Stimulated activated CD8-positive, alpha-beta memory T cell treated with anti-CD3 and anti-CD28 coated beads, Interleukin-4, amount 100 ng/mL, for 1 hour (primary cell): ENCODE measurements at places on chromosomes 7 and 10.

DNA sequence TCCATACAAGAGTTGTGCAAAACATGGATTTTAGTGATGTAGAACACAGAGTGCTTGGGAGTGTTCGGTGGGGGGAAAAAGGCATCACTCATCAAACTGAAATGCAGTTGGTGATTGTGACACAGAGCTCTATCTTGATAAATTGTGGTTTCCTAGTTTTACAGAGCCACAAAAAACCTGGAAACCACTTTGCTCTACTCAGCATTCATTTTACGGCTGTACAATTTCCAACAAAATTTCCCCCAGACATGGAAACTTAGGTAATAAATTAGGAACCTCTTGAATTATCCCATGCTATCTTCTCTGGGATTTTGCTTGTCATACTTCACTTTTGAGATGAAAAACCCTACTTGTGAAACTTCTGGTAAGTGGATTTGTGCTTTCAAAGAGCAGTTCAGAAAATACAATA lies 614.9 kb upstream of the FZD8 start:
- no peak for DNase-seq

- DNase-seq = no peak
Observed at GRCh38 chr7:32093415-32094408, 23.5 kb upstream of the PDE1C start.

- no peak for DNase-seq
Observed at GRCh38 chr7:151806952-151807775, 69.8 kb downstream of the PRKAG2 start.

GRCh38 chr10:561721-562120 lies 127.7 kb downstream of the DIP2C start:
- no peak for DNase-seq

DNA sequence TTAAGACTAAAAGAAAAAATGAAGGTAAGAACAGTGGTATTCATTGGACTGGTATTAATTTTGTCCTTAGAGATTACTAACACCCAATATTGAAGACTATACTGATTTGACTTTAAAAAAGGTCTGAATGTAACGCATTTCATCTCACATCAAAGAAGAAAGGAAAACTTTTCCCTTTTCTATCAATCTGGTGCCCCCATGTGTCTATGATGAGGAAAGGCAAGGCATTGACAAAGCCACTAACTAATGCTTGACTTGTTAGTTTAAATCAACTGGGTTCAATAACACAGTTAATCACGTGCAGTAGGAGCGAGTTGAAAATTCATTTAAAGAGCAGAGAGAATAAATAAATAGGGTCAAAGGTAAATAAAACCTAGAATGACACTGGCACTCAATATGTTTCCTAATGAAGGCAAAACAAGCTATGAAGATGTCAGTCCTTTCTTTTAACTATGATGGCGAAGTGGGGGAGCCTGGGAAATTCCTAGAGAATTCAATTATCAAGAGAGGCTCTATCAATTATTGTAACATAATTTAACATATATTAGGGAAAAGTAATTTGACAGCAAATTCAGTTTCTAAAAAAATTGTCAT lies 180.9 kb downstream of the ANK3 start:
- no peak for DNase-seq

DNA sequence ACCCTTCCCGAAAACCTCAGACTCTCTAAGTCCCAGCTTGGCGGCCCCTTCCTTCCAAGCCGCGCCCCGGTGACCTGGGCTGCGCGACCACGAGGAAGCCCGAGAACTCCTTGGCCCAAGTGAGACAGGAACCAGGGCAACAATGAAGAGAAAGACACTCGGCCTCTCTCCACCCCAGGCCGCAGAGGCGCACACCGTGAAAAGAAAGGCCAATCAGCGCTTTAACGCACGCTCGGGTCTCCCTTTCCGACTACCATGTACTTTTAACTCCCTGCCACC lies 166.4 kb upstream of the PPP1R3A start:
- DNase-seq = no peak

DNA sequence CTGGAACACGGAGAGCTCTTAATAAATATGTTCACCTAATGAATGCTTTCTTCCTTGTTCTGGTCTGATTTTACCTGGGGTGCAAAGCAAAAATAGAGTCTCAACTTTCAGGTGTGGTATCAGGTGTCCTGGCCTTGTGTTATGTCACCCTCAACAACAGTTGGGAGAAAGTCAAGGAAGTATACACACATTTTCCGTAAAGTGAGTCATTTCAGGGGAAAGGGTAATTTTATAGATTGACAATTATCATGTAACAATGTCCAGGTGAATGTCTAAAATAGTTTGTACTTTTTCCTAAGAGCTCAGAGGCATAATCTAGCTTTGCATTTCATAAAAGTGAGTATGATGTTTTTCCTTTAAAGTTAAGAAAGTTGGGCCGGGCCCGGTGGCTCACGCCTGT lies 287.4 kb downstream of the SKIDA1 start:
- no peak for DNase-seq

- no peak for DNase-seq
Observed at GRCh38 chr10:24701447-24701846, 22.2 kb downstream of the ARHGAP21 start.

DNA sequence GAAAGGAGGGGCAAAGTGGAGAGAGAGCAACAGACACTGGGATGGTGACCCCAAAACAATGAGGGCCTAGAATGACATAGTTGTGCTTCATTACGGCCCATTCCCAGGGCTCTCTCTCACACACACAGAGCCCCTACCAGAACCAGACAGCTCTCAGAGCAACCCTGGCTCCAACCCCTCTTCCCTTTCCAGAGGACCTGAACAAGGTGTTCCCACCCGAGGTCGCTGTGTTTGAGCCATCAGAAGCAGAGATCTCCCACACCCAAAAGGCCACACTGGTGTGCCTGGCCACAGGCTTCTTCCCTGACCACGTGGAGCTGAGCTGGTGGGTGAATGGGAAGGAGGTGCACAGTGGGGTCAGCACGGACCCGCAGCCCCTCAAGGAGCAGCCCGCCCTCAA lies 20.7 kb downstream of the PRSS2 start:
- no peak for DNase-seq

DNA sequence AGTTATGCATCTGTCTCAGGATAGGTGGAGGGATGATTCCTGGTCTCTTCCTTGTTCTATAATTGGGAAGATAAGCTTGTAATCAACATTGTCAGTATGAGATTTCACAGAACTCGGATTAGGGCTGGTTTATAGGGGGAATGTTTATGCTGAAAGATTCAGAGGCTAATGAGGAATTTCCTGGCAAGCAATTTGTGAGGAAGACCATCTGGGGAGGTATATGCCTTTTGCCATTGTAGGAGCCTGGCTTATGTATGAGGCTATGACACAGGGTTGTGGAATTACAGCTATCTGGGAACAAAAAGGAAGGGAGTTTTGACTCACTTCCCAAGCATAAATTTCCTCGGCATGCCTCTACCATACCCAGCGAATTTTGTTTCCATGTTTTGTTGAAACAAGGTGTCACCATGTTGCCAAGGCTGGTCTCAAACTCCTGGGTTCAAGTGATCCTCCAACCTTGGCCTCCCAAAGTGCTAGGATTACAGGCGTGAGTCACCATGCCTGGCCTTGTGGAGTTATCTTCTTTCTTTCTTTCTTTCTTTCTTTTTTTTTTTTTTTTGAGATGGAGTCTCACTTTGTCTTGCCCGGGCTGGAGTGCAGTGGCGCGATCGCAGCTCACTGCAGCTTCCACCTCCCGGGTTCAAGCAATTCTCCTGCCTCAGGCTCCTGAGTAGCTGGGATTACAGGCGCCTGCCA lies 1.6 kb upstream of the COPS6 start:
- no peak for DNase-seq

- no peak for DNase-seq
Observed at GRCh38 chr10:88281592-88282347, 301.3 kb downstream of the RNLS start.
